ENCODE measurements at places on chromosomes 13 and 19. TPM values are rescaled to one million over a fixed set of nuclear protein-coding genes. Genes with fewer than 3 reads are reported as not detected.

GRCh38 chr19:40948580-40949299 lies 42.3 kb upstream of the CYP2B6 start:
- DNase-seq = no peak

- DNase-seq = no peak
Observed at GRCh38 chr13:109226631-109227030, 559.8 kb downstream of the IRS2 start.

- no peak for DNase-seq
Observed at GRCh38 chr13:99377641-99378040, 70.4 kb upstream of the GPR183 start.

DNA sequence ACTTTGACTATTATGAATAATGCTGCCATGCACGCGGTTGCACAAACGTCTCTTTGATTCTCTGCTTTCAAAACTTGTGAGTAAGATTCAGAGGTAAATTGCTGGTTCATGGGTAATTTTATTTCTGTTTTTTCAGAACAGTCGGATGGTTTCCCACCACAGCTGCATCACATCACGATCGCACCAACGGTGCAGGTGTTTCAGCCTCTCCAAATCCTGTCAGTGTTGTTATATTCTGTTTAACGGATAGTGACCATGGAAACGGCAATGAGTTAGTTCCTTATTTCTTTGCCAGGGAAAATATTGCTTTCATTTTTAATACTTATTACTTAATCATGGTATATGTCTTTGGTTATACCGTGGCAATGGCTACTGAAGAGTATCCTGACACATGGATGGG lies 19.1 kb upstream of the ZNF835 start:
- DNase-seq = no peak

- DNase-seq = peak; percentile 81
Observed at GRCh38 chr19:42113641-42114348, 18.5 kb downstream of the POU2F2 start.

- DNase-seq = peak; percentile 88
Observed at GRCh38 chr19:19531951-19532805, 3.5 kb downstream of the YJEFN3 start.

DNA sequence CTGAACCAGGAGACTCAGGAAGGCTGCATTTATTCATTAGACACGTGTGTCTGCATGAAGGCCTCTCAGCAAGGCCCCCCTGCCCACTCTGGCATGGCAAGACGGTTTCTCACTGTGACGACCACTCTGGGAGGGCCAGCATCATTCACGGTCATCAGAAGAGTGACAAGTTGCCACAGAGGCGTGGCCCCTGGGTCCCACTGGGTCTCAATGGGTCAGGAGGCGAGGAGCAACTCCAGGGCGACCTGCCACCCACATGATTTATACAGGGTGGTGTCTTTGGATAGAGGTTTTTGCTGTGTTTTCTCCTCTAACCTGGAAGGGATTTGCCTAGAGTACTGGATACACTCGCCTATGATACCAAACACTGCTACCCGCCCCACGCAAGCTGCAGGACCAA lies 60.7 kb downstream of the KLF2 start:
- peak; percentile 45 for DNase-seq

The IZUMO2 gene
- not detected for total RNA-seq

GRCh38 chr13:46507981-46508380 lies 45.0 kb upstream of the LRCH1 start:
- DNase-seq = no peak

DNA sequence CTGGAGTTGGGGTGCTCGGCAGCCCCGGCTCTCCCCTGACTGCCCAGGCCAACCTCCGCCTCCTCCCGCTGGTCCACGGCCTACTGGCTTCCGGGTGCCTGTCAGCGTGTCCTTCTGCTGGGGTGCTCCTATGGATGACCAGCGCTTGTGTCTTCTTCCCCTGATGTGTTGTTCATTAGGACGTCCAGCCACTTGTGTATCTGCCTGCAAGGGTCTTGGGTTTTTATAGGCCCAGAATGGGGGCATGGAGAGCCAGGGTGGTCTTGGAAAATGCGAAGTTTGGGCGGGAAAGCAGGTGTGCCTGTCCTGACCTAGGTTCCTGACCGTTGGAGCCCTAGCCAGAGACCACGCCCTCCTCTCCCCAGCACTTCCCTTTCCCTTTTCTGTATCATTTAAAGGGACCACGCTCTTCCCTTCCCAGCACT lies 139.8 kb downstream of the SLITRK5 start:
- DNase-seq = no peak

GRCh38 chr19:10113964-10114650 lies 2.6 kb downstream of the P2RY11 start:
- DNase-seq = no peak

- no peak for DNase-seq
Observed at GRCh38 chr19:8000298-8001038, 5.0 kb downstream of the ELAVL1 start.

The CEBPG gene
- total RNA-seq = 30.5 TPM

DNA sequence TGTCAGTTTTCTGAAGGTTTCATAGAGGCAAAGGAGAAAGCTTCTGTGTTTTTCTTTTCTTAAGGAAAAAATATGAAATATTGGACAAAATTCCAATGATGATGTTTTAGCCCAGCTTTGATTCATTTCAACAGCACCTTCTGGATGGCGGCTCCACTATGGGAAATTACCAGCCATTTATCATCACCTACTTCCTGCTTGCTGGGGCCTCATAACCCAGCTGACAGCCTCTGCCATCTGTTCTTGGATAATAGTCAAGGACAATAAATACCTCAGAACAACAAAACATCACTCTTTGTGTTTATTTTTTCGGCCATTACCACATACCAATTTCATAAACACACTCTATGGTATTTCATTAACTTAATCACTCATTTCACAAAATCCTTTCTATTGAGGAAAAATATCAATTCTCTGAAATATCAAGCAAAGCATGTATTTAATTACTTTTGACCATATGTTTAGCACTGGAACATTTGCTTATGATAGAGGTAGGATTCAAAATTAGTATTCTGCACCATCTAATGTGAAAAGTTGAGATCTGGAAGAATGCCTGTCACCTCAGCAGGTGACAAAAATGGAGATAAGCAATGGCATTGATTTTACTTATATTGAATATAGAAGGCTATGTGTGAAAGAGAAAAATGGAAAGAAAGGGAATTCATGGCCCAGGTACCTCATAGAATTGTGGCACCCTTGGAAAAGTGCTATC lies 629.7 kb downstream of the LIG4 start:
- no peak for DNase-seq

GRCh38 chr13:49652355-49653305 lies 24.3 kb downstream of the ARL11 start:
- no peak for DNase-seq

DNA sequence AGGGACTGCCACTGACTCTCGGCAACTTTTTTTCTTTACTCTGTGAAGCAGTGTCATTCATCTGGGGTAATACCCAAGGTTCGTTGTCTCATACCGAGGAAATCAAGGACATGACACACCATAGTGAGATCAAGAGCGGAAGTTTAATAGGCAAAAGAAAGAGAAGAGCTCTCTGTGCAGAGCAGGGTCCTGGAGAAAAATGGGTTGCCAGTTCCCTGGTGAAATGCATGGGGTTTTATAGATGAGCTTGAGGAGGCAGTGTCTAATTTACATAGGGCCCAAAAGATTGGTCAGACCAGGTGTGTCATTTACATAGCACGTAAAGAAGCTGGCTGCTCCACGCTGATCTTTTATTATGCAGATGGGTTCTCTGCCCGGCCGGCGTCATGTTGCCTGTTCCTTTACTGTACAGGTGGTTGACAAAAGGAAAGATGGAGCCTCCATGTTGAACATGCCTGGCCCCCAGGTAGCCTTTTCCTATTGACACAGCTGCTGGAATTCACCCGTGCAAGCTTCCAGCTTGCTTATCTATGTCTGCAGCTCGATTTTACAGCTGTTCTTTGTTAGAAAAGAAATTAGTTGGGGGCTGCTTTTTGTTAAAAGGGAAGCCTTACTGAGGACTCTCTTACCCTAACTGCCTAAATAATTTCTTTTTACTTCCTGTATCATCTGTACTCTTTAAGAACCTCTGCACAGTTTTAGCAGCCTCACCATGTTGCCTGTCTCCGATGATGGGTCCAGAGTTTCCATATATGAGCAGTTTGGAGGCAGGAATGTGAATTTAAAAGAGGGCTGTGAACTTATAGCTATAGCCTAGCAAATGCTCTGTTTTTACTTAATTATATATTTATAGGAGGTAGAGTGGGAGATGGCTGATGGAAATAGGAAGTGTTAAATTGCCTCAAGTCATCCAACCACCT lies 98.0 kb upstream of the DIAPH3 start:
- no peak for DNase-seq

GRCh38 chr13:40640845-40641458 lies 25.5 kb downstream of the FOXO1 start:
- no peak for DNase-seq

The CYP4F3 gene
- total RNA-seq = 0.90 TPM

- DNase-seq = peak; percentile 79
Observed at GRCh38 chr13:30898678-30899241, 7.3 kb upstream of the MEDAG start.

DNA sequence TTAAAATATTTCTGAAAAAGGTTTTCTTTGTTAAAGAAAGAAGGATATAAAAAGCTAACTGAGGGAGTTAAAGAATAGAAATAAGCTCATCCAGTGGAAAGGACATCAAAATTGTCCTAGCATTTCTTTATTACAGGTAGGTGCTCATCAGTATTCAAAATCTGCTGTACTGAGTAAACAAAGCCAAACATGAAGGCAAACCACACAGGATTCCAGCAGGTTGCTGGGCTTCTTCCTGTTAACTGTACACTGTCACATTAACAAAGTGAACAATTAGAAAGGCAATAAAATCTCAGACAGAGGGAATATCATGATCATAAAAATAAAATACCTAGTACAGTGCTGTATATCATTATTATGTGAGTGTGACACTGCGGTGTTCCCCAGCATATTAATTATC lies 1541.0 kb downstream of the SLITRK5 start:
- DNase-seq = no peak

The LILRB5 gene
- total RNA-seq = 48.7 TPM

DNA sequence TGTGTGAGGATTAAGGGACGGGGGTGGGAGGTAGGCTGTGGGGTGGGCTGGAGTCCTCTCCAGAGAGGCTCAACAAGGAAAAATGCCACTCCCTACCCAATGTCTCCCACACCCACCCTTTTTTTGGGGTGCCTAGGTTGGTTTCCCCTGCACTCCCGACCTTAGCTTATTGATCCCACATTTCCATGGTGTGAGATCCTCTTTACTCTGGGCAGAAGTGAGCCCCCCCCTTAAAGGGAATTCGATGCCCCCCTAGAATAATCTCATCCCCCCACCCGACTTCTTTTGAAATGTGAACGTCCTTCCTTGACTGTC lies 5.5 kb downstream of the FOSB start:
- DNase-seq = no peak

GRCh38 chr13:45276913-45277312 lies 64.1 kb downstream of the TPT1 start:
- DNase-seq = no peak

Measured in aorta (tissue), 5 donors.